AG10803 (cell line): ENCODE measurements at places on chromosomes 6 and 20.

DNA sequence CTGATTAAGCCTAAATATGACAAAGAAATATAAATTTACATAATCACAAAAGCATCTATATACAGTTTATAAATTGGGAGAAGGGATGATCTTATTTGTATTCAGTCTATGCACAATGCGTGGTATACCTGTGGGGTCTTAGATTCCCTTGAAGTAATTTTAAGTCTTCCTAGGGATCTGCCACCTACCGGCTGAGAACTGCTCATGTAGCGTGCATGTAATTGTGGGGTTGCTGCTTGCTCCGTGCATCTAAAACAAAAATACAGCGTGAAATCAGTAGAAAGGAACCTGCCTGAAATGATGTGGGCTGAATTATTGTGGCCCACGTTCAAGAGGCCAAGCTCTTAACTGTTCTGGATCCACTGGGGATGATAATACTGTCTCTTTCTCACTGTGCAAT, 187.3 kb downstream of the MBOAT1 start:
- DNase-seq: no peak

DNA sequence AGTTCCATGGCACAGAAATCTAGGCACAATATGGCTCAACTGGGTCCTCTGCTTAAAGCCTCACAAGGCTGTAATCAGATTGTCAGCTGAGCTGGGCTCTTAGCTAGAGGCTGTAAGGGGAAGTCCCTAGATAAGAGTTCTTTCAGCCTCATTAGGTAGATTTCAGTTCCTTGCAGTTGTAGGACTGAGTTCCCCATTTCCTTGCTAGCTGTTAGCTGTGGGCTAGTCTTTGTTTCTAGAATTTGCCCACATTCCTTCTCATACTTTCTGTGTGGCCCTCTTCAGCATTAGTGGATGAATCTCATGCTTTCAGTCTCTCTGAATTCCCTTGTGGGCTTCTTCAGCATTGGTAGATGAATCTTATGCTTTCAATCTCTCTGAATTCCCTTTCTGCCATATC, 71.0 kb upstream of the MRAP2 start:
- DNase-seq: no peak

GRCh38 chr20:23272176-23273029, 78.2 kb upstream of the NXT1 start:
- DNase-seq: no peak

- no peak for DNase-seq
Measured at GRCh38 chr6:11445146-11445545, 92.4 kb upstream of the TMEM170B start.

- no peak for DNase-seq
Measured at GRCh38 chr6:119459207-119459974, 109.8 kb upstream of the MAN1A1 start.

- no peak for DNase-seq
Measured at GRCh38 chr6:53611889-53612288, 53.7 kb downstream of the KLHL31 start.

- no peak for DNase-seq
Measured at GRCh38 chr6:35599761-35600658, 87.3 kb upstream of the TULP1 start.

DNA sequence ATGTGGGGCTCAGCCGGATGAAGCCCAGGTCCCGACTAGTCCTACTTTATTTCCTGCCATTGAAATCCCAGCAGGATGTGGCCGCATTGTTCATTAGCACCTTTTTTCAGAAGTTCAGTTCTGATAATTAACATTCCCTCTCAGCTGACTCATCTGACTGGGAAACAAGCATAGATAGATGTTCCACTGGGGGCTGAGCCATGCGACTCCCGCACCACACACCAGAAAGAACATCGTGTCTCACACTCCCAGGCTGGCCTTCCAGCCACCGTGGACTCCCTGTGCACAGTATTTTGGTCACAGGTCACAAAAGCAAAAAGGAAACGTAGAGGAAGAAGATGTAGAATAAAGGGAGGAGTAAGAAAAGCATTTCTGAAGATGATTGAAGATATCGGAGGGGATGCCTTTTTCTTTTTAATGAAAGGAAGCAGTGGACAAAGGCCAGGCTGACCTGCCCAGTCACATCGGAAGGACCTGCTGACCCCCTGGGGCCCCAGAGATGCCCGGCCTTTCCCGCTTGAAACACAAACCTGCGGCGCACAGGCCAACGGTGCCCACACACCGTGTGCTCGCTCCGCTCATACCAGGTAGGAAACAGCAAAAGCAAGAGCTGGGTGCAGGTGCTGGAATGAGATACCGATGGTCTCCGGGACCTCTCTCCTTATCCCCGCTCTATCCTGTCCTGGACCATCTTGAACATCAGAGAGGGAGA, 11.8 kb downstream of the RPS6KA2 start:
- DNase-seq: peak; percentile 55

DNA sequence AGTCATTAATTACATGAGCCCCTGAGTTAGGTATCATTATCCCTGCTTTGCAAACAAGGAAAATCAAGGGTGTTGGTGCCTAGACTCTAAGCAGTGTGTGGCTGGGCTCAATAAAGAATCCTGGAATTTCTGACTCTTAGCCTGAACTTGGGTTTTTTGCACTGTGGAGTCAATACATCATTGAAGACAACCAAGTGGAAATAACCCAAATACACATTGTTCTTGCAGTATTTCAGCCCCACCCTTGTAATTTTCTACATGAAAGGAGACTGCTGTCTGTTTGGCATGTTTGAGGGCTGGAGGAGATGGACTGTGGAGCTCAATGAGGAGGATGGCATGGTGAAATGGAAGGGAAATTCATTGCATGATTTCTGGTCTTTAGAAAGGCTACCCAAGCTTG, 110.3 kb downstream of the CRYBG1 start:
- DNase-seq: no peak
